ENCODE measurements at places on chromosomes 16 and 17.

- no peak for DNase-seq
These were observed 2.6 kb downstream of the HNF1B start for GRCh38 chr17:37742116-37742761.

- DNase-seq: peak; percentile 68
These were observed at the start of gene LDHD for GRCh38 chr16:75116081-75116910. Gene LDHD, minus strand, starts transcription at chr16:75116780. Its CDS starts 60 bp downstream, at chr16:75116720.

- no peak for DNase-seq
These were observed 46.2 kb downstream of the ZFPM1 start for GRCh38 chr16:88499292-88499691.

DNA sequence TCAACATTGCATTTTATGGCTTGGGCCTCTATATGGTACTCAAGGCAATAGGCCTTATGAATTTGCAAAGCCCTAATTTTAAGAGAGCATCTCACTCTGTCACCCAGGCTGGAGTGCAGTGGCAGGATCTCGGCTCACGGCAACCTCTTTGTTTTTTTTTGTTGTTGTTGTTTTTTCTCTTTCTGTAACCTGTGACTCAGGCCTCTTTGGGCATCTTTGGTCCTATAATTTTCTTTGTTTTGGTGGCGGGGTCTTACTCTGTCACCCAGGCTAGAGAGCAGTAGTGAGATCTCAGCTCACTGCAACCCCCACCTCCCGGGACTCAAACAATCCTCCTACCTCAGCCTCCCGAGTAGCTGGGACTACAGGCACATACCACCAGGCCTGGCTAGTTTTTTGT, 21.8 kb upstream of the HERPUD1 start:
- DNase-seq: no peak

DNA sequence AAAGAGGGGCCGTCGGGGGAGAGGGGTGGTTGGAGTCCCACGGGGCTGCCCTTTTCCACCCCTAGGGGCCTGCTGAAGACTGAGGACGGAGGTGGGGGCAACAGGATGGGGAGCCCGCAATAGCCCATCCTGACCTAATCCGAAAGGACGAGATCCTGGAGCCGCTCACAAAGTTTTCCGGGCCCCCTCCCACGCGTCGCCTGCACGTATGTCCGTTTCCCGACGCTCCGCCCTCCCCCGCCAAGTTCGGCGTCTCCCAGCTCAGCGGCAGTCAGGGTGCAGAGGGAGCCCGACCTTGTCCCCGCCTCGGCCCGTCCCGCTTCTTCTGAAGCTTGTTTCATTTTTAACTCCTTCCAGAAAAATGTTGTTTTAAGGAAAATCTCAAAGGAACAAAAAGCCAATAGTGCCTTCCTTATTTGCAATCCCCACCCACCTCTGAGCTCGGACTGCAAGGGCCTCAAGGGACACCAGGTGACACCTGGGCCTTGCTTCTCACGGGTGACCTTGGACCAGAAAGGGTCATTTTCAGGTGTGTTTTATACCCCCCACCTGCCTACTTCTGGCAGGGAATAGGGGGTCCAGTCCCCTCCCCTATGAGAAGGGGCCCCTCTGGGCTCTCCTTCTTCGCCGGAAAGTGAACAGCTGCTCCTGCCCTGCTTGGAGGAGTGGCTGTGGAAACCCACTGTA, 3.4 kb upstream of the ZNF423 start:
- DNase-seq: no peak

DNA sequence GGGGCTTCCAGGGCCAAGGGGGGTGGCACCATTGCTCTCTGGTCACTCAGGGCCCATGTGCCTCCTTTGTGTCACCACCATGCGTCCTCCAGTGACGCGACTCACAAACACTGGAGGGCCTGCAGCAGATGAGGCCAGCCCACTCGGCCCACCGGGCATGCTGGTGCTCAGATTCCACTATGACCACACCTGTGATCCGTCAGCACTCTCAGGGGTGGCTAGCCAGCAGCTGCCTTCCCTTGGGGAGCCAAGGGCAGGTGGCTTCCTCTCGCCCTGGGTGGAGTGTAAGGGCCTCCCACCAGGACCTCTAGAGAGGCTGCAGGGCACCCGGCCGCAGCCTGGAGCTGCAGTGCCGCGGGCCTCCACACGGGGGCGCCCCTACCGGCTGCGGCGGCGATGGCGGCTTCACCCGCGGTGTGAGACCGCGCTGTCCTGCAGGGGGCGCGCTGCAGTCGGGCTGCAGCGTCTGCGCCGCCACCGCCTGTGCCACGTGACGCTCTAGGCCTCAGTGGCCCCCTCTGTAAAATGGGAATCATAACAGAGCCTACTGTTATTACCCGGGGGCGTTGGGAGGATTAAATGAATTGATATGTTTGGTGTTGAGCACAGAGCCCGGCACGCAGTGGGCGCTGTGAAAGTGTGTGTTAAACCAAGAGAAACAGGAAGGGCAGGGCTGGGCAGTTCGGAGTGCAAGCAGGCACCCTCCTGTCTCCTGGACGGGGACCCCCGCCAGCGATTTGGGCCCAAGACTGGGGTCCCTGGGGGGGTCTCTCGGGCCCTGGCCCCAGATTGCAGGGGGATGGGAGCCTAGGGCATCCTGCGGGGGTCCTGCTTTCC, 192.4 kb upstream of the GSE1 start:
- peak; percentile 35 for DNase-seq

DNA sequence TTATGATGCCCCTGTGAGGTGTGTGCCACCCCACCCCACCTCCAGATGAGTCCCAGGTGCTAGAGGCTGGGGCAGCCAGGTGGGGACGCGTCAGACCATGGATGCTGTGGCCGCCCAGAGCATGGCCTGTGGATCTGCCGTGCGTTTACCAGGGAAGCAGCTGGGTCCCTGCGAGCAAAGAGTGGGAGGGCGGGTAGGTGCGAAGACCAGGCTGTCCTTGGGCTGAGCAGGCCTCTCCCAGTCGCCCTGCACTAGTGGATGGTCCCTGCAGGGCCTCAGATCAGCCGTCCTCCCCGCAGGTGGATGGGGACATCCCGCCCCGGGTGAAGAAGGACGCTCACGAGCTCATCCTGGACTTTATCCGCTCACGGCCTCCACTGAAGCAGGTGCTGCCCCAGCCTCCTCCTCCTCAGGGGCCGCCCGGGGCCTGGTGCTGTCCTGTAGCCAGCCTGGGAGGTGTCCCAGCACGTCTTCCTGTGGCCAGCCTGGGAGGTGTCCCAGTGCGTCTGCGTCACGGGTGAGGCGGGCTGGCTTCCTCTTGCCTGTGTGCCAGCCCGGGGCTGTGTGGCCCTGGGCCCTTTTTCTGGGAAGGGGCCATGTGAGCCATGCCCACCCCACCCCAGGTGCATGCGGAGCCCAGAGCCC, 18.0 kb upstream of the TCF25 start:
- DNase-seq: no peak

DNA sequence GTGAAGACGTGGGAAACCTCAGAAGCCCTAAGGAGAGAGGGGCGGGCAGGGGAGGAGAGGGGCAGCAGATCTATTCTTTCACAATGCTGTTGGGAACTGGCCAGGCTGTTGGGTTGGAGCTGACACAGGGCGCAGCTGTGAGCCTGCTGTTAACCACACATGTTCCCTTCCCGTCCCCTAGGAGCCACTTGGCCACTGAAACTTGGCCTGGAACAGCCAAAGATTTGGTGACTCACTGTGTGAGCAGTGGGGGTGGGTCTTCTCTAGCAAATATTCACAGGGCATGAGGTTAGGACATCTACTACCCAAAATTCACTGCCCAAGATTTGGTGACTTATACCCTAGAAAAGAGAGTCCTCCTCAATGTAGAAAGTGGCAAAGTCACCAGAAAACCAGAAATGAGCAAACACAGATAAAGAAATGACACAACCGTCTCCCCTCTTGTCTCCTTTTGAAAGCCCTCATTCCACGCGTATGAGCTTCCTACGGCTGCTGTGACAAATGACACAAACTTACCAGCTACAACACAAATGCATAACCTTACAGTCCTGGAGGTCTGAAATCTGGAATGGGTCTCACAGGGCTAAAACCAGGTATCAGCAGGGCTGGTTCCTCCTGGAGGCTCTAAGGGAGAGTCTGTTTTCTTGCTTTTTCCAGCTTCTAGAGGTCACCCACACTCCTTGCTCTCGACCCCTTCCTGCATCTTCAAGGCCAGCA, 6.3 kb downstream of the TBC1D16 start:
- no peak for DNase-seq

GRCh38 chr17:14541714-14542113, 240.8 kb downstream of the HS3ST3B1 start:
- DNase-seq: no peak

DNA sequence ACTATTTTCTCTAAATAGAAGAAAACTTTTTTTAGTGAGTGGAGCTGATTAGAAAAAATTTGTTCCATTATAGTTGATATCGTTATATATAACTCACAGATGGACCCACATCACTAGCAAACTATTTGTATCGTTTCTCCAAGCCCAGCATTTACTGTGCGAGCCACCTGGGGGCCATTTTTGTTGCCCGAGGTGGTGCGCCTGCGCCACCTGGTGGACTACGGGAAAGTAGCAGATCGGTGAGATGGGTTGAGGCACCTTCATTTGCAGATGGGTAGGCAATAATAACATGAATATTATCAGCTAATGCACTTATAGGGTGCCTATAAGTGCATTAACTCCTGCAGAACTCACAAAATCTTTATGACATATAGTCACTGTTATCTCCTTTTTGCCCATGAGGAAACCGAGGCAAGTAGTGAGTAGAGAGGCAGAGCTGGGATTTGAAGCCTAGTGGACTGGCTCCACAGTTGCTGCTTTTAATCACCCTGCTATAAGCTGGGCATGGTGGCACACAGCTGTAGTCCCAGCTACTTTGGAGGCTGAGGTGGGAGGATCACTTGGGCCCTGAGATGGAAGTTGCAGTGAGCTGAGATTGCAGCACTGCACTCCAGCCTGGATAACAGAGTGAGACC, 23.2 kb upstream of the NTN1 start:
- peak; percentile 59 for DNase-seq

DNA sequence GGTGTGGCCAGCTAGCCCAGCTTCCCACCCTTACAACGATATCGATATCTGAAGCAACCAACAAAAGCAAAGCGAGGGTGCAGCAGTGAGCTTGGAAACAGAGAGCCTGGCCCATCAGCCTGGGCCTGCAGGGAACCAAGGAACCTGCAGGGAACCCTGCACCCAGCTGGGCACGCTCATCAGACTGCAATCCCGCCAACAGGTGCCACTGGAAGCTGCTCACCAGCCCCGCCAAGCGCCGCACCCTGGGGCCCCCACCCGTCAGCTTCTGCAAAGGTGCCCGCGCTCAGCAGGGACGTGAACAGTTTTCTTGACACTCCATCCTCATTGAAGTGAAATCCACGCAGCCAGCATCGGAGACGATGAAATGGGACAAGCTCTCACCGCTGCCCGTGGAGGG, 250.7 kb downstream of the RBFOX3 start:
- no peak for DNase-seq

DNA sequence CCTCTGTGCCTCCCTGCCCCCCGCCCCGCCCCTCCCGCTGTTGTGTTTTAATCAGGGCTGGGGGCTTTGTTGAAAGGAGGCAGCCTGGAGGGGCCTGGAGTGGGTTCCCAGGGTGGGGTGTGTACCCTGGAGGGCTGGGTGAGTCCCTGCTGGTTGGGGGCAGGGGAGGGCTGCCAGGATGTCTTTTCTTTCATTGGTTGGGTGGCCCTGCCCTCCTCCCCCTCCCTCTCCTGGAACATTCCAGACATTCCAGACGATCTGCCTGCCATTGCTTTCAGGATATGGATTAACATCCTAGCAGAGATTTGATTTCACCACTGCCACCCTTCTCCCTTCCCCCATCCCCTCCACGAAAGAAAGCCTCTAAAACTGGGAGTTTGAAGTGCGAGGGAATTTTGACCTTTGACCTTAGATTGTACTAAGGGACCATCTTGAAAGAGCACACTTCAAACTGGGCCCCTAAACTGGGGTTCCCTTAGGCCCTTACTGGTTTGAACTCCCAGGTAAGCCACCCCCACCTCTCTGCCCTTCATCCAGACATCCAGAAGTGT, 25.3 kb downstream of the IGF2BP1 start:
- no peak for DNase-seq

DNA sequence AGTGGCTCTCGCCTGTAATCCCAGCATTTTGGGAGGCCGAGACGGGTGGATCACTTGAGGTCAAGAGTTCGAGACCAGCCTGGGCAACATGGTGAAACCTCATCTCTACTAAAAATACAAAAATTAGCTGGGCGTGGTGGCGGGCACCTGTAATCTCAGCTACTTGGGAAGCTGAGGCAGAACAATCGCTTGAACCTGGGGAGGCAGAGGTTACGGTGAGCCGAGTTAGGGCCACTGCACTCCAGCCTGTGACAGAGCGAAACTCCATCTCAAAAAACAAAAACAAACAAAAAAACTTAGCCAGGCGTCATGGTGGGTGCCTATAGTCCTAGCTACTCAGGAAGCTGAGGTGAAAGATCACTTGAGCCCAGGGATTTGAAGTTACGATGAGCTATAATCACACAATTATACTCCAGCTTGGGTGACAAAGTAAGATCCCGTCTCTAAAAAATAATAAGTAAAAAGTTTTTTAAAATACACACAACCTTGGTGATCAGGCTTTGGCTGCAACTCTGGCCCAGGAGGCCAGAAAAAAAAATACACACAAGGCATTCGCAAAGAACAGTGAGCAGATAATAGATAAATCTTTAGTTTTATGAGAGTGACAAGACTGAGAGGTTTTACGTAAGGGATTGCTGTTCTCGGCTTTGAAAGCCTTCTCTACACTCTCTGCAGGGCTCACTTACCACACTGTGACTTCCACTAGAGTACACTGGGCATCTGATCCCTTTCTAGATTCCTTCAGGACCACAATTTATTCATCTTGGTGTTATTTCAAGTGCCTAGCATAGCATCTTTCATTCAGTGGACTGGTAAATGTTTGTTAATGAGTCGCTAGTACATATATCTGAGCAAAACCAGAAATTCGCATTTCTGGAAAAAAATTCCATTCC, 5.9 kb downstream of the GSPT1 start:
- no peak for DNase-seq

DNA sequence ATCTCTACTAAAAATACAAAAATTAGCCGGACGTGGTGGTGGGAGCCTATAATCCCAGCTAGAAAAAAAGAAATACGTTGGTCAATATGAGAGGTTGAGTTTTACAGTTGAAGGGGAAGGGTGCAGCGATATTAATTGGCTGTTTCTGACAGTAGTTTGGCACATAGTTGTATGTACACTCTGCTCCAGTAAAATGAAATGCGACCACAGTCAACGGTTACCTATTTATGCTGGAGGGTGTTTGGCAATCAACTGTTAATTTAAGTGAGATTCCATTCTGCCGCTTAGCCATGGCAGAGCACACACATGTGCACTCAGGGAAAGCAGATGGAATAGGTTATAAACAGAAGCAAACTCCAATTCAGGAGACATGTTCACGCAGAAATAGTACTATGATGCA, 9.3 kb upstream of the ZNF594 start:
- no peak for DNase-seq
